ENCODE measurements at places on chromosomes 3 and 15.

GRCh38 chr3:23376516-23377248 lies 173.6 kb downstream of the UBE2E2 start:
- DNase-seq = no peak

DNA sequence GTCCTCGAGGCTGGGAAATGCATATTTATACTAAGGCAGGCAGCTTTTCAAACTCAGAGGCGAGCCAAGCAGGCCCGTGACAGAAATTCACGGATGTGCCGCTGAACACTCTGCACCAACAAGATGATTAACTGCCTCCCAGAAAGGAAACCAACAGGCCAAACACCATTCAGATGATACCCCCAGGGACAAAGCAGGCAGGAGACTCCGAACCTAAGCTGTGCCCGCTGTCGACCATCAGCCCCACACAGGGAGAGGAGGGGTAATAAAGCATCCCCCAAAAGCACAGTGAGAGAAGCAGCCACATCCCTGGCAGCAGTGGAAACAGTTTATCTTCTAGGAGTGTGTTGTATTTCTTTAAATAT lies 31.8 kb downstream of the ADAMTS17 start:
- no peak for DNase-seq

DNA sequence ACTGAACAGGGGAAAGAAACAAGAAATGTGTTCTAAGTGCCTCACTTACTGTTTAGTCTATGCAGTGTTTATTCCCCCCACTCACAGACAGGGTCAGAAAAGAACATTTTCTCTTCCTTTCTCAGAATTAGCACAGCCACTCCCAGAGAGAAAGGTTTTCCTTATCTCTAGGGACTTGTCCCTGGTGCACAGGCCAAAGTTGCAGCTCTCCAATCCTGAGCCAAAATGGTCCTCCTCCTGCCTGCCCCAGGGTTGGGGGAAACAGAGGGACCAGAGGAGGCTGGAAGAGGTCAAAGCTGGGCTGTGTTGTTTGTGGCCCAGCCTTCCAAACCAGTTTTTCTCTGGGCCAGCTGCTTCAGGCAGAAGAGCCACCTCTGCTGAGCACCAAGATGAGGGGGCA lies 12.0 kb downstream of the RAB6B start:
- no peak for DNase-seq

GRCh38 chr3:2944628-2945027 lies 165.5 kb downstream of the IL5RA start:
- DNase-seq = no peak

GRCh38 chr15:67953299-67953698 lies 100.8 kb upstream of the PIAS1 start:
- DNase-seq = no peak
